Endodermal cell (in vitro differentiated cells): ENCODE measurements at places on chromosomes 16 and 17. TPM values are rescaled to one million over a fixed set of nuclear protein-coding genes. Genes with fewer than 3 reads are reported as not detected.

DNA sequence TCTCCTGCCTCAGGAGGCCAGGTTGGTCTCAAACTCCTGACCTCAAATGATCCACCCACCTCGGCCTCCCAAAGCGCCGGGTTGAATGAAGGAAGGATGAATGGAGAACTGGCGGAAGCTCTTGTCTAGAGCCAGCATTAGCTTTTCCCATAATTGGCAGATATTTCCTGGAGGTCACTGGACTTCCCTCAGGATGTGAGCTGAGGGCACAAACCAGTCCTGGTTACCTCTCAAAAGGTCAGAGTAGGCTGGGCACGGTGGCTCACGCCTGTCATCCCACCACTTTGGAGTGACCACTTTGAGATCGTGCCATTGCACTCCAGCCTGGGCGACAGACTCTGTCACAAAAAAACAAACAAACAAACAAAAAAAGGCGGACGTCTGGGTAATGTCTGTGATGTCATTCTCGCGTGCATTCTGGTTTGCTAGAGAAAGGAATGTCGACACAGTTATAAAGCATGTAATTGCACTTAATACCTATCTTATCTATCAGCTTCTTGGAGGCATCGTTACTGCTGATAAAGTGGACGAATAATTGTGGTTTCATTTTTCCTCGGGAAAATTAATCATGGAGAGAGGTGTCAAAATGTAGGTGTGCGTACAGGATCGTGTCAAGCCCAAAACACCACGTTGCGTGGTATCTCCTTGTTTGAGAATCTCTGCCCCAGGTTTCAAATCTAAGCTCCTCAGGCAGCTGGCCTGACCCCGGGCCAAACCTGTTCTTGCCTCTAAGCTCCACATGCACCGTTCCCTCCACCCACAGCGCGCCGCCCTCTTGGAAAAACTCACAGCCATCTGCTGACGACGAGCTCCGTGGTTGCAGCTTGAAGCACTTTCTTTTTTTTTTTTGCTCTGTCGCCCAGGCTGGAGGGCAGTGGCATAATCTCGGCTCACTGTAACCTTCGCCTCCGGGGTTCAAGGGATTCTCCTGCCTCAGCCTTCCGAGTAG is 6.4 kb upstream of the CRK start:
- no peak for DNase-seq

- DNase-seq, result no peak
Measured at GRCh38 chr17:81150377-81151077, 14.8 kb upstream of the PVALEF start.

DNA sequence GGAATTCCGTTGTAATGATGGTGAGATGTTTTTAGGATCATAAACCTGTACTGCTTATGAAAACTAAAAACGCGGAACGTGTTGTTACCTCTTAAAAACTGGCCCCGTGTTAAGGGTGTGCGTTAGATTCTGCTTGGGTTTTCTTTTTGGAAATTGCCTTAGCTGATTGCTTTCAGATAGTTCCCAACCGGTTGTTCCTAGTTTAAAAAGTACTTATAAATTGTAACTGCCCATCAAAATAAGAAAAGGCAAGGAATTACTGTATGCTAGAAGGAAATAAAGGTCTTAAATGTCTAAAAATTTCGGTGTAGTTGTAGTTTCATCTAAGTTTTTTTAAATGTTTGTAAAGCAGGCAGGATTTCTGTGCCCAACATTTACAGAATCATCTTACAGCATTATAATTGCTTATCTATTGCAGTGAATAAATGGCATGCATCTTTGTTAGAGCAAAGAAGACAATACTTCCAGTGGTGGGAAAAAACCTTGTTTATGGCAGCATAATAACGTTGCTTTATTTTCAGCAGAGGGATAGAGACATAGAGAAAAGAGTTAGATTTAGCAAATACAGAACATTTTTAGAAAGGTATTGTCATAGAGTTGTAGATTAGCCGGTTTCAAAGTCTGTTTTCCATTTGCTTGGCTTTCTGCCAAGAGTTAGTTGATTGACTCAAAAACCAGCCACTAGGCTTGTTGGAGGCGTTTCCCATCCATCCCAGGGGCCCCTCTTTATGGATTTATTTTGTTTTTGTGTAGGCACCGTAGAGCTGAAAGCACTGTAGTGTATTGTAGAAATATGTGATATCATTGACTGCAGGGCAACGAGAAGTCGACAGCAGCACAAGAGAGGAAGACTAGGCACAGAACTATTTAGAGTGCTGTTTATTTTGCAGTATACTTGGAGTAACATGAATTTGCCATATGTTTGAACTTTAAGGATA is 1.7 kb downstream of the PPM1D start:
- DNase-seq, result peak; percentile 88

DNA sequence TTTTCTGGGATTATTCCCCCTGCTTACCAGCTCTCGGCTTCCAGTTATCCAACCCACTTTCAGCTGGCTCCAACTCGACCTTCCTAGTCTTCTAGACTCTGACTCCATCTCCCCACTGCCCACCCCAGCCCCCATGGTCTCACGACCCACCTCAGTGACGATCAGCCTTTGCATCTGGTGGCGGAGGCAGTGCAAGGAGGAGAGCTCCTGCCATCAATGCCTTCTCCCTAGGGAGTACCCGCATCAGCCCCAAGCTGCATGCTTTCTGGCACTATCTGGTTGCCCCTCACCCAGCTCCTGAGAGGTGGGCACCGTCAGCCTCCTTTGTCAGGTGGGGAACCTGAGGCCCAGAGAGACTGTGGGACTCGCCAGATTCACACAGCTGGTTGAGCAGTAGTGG is 72.6 kb upstream of the RPL38 start:
- peak; percentile 36 for DNase-seq

- no peak for DNase-seq
Measured at GRCh38 chr17:9432934-9433421, 142.6 kb downstream of the STX8 start.

KRTAP1-1 gene
- total RNA-seq, result not detected in 3 replicates

DNA sequence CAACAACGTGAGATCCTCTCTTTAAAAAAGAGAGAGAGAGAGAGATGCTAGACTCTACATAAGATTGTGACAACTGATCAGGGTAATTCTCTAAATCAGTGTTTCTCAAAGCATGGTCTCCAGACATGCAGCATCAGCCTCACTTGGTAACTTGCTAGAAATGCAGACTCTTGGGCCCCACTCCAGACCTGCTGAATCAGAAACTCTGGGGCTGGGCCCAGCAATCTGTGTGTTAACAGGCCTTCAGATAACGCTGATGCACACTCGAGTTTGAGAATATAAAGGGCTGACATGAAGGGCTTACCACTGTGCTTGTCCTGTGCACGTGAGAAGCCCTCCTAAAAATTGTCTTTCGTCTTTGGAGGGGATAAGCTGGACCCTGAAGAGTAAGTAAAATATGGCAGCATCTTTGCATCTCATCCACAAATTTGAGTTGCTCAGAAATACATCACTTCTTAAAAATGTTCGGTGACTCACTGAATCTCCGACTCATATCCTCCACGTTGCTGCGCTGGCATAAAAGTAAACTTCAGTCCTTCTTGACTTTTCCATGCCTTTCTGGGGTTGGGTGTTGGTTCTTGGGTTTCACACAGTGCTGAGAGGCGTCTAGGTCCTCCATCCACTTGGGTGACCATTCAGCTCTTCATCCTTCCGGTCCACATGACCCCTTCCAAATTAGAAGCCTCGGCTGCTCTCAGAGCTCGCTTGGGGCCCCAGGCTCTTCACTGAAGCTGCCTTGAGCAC is 26.1 kb upstream of the KDM8 start:
- DNase-seq, result no peak

DNA sequence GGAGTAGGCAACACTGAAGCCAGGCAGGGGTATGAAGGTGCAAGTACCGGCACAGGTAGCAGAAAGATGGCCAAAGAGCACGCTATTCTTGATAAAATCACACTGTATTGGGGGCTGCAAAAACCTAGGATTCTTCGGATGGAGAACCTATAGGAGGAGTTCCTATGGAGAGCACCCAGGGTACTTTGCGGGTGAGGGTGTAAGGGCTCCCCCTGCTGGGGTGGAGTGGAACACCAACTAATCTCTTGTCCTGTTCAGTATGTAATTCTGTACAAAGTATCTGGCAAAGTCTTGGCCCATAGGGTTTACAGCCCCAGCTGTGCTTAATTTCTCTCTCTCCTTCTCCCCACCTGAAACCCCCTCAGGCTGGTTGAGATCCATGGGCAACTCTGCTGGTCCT is 393.1 kb upstream of the ASIC2 start:
- DNase-seq, result peak; percentile 80

DNA sequence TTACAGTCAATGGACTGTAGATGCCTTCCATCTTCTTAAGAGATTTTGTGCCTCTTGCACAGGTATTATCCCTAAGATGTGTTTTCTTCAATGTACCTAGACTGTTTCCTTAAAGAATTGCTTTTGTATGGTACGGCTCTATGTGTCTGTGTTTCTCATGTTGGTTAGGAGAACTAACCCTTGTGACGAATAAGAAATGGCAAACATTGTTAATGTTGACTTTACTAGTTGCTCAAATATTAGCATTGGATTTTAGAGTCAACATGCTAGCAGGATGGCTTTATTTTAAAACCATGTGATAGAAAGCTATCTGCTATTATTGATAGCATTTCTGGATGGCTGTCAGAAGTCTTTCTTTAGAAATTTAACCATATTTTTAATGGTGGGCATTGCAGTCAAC is 34.5 kb downstream of the WWOX start:
- DNase-seq, result no peak

DNA sequence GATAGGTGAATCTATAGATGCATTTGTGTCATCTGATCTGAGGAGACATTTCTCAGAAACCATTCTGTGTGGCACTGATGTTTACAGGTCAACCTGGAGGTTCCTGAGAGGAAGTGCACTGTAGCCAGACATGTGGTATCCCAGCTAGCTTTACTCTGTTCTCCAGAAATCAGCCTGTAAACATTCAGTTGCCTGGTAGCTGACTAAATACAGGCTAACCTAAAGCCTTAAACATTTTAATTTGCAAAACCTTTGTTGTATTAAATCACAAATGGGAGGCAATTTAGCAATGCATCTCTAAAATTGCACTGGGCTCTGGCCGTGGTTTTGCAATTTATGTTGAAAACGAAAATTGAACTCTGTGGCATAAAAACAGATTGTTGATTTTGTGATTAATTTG is 207.6 kb downstream of the FTO start:
- DNase-seq, result no peak

KCTD19 gene
- 1.1 and 1.3 TPM in 2 replicates for total RNA-seq

- no peak for DNase-seq
Measured at GRCh38 chr16:4663777-4664465, 29.4 kb upstream of the NUDT16L1 start.

DNA sequence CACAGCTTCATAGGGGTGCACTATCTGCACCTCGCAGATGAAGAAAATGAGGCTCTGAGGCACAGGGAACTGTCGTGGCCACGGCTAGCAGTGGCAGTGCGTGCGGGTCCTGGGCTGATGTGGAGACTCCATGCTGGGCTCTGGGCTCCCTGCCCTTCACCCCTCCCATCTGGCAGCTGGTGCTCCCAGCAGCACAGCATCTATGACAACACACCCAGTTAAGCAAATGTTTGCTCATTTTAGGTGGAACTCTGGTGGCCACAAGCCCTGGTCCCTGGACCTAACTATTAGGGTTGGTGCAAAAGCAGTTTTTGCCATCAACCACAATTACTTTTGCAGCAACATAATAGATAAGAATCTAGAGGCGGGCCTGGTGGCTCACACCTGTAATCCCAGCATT is 30.9 kb downstream of the IFT140 start:
- no peak for DNase-seq

DNA sequence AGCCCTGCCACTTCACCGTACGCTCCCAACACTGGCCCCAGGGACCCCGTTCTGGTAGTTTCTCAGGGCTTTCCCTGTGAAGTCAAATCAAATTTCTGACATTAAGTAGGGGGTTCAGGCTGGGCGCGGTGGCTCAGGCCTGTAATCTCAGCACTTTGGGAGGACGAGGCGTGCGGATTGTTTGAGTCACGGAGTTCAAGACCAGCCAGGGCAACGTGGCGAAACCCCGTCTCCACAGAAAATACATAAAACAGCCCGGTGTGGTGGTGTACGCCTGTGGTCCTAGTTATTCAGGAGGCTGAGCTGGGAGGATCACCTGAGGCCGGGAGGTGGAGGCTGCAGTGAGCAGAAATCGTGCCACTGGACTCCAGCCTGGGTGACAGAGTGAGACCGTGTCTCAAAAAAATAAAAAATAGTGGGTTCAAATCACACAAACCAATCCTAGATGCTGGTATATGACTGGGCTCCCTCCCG is 632 bp downstream of the CYBC1 start:
- DNase-seq, result no peak

GRCh38 chr16:66194866-66195265 is 171.6 kb upstream of the CDH5 start:
- DNase-seq, result peak; percentile 8

GRCh38 chr16:9545522-9546437 is 454.3 kb downstream of the HAPSTR1 start:
- no peak for DNase-seq

SPIRE2 gene
- 11.3 and 12.8 TPM in 2 replicates for total RNA-seq

JPH3 gene
- total RNA-seq, result 35.9 and 39.1 TPM in 2 replicates

DNA sequence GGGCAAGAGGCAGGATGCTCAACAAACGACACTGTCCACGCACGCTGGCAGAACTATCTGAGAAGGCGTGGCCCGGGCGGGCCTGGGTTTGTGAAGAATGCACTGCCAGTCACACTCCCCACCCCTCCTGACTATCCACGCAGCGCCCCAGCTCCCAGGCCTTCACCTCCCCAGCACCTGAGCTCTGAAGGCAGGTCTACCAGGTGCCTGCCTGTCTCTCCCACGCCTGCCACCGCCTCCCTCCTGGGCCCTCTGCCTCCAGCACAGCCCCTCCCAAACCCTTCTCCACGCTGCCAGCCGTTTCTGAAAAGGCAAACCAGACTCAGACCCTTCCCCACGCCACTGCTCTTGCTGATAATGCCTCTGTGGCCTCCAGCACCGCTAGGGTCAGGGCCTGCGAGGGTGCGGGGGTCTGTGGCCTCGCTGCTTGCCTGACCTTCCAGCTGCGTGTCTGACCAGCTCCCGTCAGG is 11.6 kb downstream of the MYBBP1A start:
- no peak for DNase-seq
